T-helper 2 cell (primary cell): ENCODE measurements at places on chromosomes 3 and 15.

- no peak for DNase-seq
These were observed 299.0 kb downstream of the NR2F2 start for GRCh38 chr15:96629511-96629910.

GRCh38 chr3:127762077-127762786 lies 60.1 kb downstream of the MGLL start:
- no peak for DNase-seq

- DNase-seq = no peak
These were observed 570 bp downstream of the APH1B start for GRCh38 chr15:63277893-63278456.

GRCh38 chr3:41794748-41795589 lies 166.9 kb downstream of the ULK4 start:
- no peak for DNase-seq

DNA sequence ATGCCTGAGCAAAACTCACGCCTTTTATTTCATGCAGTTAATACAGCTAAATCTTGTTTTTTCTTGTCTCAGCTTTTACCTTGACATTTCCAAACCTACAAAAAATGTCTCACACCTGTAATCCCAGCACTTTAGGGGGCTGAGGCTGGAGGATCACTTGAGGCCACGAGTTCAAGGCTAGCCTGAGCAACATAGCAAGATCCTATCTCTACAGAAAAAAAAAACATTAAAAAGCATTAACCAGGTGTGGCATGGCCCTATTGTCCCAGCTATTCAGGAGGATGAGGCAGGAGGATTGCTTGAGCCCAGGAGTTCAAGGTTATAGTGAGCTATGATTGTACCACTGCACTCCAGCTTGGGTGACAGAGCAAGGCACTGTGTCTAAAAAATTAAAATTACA lies 3.9 kb upstream of the TMEM212 start:
- DNase-seq = no peak

DNA sequence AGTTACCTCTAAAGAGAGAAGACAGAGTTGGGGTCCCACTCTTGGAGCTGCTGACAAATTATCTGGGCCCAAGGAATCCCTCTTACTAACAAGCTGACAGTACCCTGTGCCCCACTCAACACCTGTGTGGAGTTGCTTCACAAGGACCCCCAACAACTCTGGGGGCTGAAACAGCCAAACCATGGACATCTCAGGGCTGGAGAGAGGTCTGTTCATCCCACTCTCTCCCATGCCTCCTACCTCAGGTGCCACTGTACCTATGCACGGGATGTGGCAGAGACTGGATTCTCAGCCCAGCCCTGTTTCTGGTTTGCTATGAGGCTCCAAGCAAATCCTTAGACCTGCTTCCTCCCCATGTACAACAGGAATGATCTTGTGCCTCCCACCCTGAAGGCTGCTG lies 101.7 kb downstream of the ETFA start:
- no peak for DNase-seq

DNA sequence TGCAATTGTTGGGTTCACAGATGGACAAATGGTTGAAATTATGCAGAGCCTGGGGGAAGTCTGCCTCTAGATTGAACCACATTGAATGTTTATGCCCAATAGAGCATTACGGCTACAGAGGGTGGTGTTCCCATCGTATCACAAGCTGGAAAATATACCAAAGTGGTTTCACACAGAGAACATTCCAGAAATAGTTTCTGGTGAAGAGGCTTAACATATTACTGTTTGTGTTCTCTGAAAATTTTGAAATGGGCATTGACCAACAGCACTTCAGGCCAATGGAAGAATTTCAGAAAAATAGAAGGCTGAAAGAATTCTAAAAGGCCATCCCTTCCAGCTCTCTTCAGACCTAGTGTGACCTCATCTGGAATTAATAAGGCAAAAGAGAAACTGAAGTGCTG lies 203.9 kb downstream of the NEK10 start:
- no peak for DNase-seq

DNA sequence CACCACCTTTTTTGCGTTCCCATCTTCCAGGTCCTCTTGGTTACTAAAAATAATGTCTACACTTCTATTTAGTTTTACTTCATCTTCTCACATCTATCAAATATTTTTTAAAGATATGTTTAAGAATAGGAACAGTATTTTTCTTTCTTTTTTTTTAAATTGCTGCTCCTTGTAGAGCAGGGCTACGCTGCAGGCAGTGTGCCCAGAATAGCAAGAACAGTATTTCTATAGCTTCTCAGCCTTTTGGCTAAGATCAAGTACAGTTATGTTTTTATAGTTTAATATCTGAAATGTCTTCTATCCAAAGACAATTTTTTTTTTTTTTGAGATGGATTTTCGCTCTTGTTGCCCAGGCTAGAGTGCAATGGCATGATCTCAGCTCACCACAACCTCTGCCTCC lies 73.0 kb downstream of the MYO9A start:
- DNase-seq = no peak

GRCh38 chr3:39965997-39966396 lies 156.6 kb downstream of the MYRIP start:
- no peak for DNase-seq

DNA sequence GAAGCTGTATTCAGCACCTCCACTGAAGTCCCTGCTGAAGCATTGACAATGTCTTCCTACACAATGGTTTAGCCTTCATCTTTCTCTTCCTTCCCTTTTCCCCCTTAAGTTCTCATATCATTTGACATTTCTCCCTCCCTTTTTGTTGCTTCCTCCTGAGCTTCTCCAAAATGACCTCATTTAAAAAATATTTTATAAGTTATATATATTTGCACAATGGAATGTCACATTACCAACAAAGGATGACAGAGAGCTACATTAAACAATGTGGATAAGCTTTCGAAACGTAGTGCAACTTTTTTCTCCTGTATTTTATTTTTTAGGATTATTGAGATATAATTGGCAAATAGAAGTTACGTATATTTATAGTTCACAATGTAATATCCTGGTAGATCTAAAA lies 13.2 kb upstream of the DLG1 start:
- DNase-seq = no peak
